ENCODE measurements at places on chromosomes 6 and 20.

DNA sequence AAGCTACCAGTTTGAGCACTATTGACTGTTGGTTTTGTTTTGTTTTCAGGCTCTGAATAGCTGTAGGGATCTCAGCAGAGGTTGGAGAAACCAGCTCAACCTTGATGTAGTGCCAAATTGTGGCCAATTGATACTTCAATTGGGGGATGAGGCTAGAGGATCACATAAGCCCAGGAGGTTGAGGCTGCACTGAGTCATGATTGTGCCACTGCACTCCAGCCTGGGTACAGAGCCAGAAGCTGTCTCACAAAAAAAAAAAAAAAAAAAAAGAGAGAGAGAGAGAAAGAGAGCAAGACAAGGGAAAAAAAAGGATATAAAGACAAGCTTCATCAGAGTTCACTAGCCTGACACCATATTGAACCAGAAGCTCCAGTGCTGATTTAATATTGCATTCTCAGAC lies 702.1 kb downstream of the FRK start:
- DNase-seq, result no peak

GRCh38 chr20:62707921-62708521 lies 615 bp upstream of the NTSR1 start:
- DNase-seq, result peak; percentile 41

DNA sequence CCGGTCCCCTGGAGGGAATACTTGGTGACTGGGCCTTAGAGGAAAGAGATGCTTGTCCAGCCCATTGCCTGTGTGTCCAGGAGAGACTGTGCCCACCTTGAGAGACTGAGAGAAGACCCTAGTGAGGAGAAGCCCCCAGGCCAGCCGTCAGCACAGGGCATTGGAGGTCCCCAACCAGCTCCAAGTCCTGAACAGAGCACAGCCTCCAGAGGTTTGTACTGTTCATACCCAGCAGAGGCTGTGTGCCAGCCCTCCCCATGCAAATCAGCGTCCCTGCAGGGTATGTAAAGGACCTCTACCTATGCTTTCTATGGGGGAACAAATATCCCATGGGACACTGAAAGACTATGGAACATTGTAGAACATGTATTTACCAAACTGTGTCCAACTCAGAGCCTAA lies 8.4 kb downstream of the HLA-E start:
- DNase-seq, result no peak

DNA sequence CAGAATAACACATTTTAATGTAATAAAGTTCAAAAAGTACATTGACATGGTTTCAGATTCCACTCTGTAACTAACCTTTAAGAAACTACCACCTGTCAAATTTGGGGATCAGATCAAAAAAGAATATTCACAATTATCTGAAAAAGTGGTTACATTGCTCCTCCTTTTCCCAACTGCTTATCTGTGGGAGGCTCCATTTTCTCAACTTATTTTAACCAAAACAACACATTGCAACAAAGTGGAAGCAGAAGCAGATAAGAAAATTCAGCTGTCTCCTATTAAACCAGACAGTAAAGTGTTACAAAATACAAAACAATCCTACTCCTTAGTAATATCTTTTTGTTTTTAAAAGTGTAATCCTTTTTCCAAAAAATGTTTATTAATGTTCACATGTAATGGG lies 61.4 kb downstream of the PDSS2 start:
- no peak for DNase-seq

DNA sequence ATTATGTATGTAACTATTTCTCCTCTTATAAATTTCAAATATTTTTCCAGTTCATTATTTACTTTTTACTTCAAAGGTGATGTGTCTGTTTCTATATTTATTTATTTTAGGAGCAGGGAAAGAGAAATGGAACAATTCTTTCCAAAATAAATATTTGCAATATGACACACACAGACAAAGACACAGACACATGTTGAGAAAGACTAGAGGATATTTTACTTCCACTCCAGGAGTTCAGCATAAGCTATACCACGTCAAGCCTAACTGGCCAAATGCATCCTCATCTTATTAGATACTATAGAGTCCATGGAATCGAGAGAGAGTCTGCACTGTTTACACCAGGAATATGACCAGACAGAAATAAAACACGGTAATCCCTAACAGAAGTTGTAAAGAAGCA lies 13.3 kb downstream of the RALGAPA2 start:
- no peak for DNase-seq

GRCh38 chr6:132675002-132675401 lies 16.0 kb upstream of the TAAR1 start:
- no peak for DNase-seq

- DNase-seq, result no peak
Measured at GRCh38 chr20:48783533-48784272, 44.1 kb downstream of the PREX1 start.

DNA sequence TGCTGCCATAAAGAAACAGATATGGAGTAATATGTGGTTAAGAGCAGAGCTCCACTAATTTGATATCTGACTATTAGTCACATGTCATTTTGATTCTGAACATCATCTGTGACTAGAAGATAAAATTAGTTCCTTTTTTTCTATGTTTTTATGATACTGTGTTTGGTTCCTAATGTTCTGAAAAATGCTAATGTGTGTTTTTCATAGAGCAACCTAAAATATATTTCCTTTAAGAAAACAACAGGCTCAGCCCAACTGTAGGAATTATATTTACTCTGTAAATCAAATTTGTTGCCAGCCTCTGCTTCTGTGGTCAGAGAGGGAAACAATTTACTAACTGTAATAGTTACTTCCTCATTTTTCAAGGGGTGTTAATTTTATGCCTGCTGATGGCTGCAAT lies 33.3 kb upstream of the TXLNB start:
- no peak for DNase-seq

- DNase-seq, result no peak
Measured at GRCh38 chr6:99560668-99561067, 7.8 kb downstream of the CCNC start.

GRCh38 chr6:106511288-106512047 lies 117.8 kb downstream of the RTN4IP1 start:
- peak; percentile 58 for DNase-seq

DNA sequence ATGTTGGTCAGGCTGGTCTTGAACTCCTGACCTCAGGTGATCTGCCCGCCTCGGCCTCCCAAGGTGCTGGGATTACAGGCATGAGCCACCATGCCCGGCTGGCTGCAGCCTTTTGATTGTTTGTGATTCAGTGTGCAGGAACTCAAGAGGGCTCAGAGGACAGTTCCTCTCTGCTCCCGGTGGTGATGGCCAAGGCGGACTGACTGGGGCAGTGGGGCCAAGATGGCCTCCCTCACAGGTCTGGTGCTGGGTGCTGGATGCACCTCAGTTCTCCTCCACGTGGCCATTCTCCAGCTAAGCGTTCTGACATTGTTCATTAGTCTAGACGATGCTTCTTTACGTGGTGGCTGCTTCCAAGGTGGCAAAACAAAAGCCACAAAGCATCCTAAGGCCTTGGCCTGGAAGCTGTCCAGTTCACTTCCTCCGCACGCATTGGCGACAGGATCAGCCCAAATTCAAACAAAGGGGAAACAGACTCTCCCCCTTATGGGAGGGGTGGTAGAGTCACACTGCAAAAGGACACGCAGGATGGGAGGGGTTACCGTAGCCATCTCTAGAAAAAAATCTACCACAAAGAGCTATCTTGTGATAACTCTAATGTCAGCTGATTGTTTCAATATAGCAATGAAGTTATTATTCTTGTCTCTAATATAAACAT lies 146.9 kb downstream of the FOXC1 start:
- peak; percentile 40 for DNase-seq

GRCh38 chr6:87277123-87277522 lies 45.3 kb upstream of the SMIM8 start:
- DNase-seq, result no peak

GRCh38 chr6:31498748-31499147 lies 803 bp downstream of the MICB start:
- DNase-seq, result no peak

- no peak for DNase-seq
Measured at GRCh38 chr6:5536644-5537043, 275.3 kb downstream of the FARS2 start.

DNA sequence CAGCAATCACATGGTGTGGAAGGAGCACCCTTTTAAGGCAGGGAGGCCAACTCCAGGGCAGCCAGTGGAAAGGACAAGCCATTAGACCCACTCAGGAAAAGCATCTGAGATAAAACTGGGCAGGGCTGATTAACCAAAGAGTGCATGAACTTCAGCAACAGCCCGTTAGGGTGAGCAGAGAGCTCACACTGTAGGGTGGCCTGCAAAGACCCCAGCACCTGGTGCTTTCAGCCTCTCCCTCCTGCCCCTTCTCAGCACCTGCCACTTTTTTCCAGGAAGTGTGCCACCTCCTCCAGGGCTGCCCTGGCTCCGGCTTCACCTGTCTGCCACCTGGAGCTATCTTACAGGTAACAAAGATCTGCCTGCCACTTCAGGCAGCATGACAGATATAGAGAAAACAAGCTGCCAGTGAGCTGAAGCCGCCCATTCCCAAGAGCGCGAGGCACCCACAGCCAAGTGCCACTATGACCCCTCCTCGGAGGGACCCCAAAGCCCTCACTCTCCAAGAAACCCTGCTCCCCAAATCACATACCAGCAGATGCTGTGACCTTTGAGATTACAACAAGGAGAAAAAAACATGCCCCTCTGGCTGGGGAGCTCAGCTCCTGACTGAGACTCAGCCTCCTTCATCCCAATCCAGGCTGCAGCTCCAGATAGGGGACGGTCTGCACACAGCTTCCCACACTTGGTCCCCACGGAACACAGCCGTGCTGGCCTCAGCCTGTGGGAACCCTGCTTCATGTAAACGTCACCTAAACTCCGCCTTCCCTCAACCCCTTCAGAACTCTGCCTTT lies 71.2 kb downstream of the ABHD12 start:
- no peak for DNase-seq
